NCI-H446 (cell line): ENCODE measurements at places on chromosomes 11 and 22.
A peak's percentile ranks its signal among the peaks of the same experiment; 100 is the strongest.

DNA sequence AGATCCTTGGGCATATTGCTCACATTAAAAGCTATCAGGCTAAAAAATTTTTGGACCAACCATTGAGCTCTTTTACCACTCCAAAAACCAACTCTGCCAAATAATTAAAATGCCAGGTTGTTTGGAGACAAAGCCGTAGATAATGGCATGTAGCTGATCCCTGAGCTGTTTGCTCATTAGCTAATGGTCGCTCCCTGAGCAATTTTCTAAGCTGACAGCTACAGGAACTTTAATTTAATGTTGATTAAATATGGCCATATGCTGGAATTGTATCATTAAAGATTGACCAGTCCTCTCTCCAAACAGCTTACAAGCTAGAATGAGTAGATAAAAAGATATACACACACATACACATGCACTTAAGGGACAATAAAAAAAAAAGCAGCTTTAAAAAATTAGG is 216.2 kb upstream of the ARHGAP20 start:
- peak; percentile 27 for DNase-seq

DNA sequence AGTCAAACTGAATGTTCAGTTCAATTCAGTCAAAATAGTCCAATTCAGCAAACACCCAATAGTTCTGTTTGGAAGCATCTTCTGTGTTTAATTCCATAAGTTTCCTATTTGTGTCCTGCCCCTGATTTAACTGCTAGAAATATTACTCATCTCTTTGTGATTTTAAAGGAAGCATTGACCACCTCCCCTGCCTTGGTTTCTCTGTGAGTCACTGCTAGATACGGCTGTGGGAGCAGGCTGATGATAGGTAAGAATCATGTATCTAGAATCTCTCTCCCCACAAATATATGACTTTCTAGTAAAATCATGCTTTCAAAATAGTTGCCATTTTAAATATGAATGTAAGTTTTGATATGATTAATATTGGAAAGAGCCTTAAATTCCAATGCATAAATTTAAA is 888.5 kb downstream of the NTM start:
- no peak for DNase-seq

GRCh38 chr11:68506908-68507307 is 46.4 kb downstream of the PPP6R3 start:
- DNase-seq = no peak

- DNase-seq = no peak
Measured at GRCh38 chr11:92841719-92842118, 127.7 kb upstream of the MTNR1B start.

DNA sequence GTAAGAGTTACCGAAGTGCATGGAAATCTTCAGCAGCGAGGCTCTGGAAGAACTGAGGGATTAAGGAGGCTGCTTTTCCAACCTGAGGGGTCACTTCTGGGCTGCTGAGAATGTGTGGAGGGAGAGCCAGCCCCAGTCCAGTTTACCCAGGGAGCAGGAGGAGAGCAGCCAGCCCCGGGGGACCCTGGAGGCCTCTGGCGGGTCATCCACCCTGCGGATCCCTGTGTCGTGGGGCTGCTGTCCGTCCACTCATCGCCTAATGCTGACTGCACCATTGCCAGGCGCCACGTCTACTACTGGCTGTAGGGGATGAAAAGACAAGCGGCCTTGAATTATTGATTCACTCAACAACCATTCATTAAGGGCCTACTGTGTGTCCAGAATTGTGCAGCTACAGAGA is 228.7 kb upstream of the TBCEL start:
- DNase-seq = no peak

GRCh38 chr11:77530879-77531278 is 57.0 kb upstream of the PAK1 start:
- DNase-seq = no peak

- no peak for DNase-seq
Measured at GRCh38 chr11:133015457-133015856, 516.8 kb downstream of the OPCML start.

GRCh38 chr11:107592231-107592590 is 1.3 kb downstream of the ELMOD1 start:
- DNase-seq = no peak

GRCh38 chr11:119051440-119052162 is 5.4 kb downstream of the HYOU1 start:
- DNase-seq = no peak

GRCh38 chr11:34274712-34275398 is 83.0 kb downstream of the ABTB2 start:
- DNase-seq = no peak

DNA sequence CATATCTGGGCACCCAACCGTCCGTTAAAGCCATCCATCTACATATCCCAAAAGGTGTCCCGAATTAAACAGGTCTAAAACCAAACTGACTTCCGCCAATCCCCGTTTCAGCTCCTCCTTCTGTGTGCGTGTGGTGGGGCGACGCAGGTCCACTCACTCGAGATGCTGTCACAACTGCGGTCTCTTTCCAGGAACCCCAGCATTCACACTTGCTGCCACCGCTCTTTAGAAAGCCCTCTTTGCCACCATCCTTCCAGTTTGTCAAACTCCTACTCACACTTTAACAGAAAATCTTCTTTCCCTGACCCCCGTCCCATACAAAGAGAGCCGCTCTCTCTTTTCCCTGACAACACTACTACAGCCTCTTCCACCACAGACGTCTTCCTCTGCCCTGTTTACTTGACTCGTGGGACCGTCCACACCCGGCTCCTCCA is 467 bp downstream of the ESS2 start:
- DNase-seq = no peak

- no peak for DNase-seq
Measured at GRCh38 chr22:37647928-37648327, 8.5 kb downstream of the SH3BP1 start.

DNA sequence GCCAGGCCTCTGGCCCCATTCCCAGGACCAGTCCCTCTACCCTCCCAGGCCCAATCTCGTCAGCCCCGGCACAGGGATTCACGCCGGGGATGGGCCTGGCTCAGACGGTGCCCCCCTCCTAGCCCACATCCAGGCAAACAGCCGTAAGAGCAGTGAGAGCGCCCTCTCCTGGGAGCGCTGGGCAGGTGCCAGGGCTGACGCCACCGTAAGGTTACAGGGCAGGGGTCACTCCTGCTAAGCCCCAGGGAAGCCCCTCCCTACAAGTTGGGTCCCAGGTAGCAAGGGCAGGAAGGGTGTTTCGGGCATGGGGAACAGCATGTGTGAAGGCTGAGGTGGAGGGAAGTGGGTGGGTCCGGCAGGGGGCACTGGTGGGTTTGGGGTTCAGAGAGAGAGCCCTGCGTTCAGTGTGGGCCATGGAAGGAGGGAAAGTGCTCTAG is 19.2 kb upstream of the PPARA start:
- no peak for DNase-seq

DNA sequence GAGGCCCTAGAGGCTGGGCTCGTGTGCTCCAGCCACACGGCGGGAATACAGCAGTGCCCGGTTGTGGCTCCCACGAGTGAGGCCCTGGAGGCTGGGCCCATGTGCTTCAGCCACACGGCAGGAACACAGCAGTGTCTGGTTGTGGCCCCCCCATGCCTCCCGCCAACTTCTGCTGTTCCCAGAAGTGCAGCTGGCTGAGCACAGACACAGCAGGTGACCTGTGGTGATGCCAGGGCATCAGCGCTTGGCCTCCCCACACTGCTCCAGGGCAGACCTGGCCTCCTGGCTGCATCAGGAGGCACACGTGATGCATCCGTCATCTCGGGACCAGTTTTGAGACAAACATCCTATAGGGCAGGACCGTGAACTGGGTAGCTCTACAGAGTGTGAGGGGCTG is 110.3 kb downstream of the KCNQ1OT1 start:
- DNase-seq = no peak

DNA sequence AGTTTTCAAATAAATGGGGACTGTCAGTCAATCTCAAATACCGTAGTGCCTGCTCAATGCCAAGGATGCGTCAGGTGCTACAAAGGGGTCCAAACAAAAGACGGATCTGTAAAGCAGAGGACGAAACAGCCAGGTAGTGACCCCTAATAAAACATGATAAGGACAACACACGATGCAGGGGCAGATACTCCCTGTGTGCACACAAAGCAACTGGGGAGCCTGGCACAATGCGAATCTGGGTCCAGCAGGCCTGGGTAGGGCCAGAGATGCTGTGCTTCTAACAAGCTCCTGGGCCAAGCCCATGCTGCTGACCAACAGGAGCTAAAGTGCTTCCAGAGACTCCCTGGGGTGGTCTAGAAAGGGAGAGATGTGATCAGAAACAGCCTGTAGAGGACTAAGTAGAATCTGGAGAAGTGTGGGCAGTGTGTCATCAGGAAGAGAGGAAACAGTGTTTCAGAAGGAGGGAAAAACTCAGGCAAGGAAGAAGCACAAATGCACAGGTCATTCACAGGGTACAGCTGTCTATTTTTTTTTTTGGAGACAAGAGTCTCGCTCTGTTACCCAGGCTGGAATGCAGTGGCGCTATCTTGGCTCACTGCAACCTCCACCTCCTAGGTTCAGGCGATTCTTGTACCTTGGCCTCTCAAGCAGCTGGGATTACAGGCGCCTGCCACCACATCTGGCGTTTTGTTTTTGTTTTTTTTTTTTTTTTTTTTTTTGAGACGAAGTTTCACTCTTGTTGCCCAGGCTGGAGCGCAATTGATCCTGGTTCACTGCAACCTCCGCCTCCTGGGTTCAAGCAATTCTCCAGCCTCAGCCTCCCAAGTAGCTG is 74.5 kb downstream of the MICAL3 start:
- no peak for DNase-seq
